ENCODE measurements at places on chromosomes 13 and 19.

GRCh38 chr13:112905619-112905989 is 63.4 kb upstream of the MCF2L start:
- no peak for DNase-seq

GRCh38 chr19:11596156-11596555 is 1.1 kb upstream of the ZNF627 start:
- DNase-seq = no peak

DNA sequence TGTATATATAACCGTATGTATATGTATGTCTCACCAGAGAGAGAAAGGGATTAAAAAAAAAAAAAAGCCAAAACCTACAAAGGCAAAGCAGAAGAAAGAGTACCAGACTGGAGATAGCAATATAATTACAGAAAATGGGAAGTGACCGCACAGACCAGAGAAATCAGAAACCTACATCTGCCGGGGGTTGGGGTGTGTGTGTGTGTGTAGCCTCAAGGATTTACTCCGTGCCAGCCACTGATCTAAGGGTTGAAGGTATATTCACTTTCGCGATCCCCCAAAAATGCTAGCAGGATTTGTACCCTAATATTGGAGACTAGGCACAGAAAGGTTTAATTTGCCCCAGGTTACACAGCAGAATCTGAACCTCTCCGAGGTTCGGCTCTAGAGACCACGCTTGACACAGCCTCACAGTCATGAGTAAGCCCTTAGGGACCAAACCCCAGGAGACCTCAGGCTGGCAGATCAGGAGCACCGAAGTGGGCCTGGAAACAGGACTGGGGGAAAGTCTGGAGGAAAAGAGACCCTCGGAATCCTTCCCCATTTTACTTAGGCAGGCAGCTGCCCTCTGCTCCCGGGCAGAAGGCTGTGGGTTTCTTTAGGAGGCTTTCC is 14.8 kb downstream of the ARL11 start:
- DNase-seq = no peak

- no peak for DNase-seq
These were observed 5.9 kb downstream of the RTBDN start for GRCh38 chr19:12828494-12828893.

DNA sequence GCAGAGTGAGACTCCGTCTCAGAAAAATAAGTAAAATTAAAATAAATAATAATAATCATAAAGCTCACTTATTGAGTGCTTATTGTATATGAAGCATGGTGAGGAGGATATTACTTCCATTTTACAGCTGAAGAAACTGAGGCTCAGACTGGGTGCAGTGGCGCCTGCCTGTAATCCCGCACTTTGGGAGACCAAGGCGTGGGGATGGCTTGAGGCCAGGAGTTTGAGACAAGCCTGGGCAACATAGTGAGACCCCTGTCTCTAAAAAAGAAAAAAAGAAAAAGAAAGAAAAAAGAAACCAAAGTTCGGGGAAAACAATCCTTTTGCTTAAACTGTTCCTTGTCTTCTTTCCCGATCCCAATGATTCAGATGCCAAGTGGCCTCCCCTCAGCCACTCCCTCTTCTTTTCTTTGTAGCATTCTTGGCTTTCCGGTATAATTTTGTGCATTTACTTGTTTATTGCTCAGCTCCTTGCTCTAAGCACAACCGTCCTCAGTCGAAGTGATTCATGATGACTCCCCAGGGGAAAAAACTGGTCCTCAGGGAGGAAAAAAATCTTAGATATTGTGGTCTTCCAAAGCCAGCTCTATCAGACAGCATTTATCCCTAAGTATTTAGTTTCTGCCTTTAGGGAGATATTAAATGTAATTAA is 965 bp upstream of the EIF3G start:
- no peak for DNase-seq

DNA sequence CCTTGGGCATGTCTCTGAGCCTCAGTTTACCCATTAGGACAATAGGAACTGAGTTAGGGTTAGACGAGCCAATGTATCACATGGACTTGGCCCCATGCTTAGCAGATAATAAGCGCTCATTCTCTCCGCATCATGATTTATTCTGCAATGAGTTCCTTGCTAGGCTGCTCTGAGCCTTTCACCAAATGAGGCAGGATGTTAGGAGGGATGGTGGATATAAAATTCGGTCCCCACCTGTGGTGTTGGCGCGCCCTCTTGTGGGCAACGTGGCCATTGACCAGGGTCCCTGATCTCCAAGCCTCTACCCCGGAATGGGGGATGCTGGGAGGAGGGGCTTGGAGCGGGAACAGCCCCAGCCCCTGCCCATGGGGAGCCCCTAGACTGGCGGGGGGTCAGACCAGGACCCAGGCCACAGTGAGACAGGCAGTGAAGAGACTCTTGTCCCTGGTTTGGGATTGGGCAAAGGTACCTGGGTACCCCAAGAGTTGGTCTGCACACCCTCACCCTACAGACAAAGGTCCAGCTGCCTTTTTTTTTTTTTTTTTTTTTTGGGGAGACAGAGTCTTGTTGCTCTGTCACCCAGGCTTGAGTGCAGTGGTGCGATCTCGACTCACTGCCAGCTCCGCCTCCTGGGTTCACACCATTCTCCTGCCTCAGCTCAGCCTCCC is 43.9 kb downstream of the CERS4 start:
- peak; percentile 67 for DNase-seq

- no peak for DNase-seq
These were observed at the start of gene NTF4 for GRCh38 chr19:49064768-49065611. Gene NTF4 (minus strand): TSS chr19:49064818. CDS start chr19:49061997, 2,821 bp downstream.

GRCh38 chr19:12465211-12465610 is 19.4 kb downstream of the ZNF709 start:
- DNase-seq = no peak

- no peak for DNase-seq
These were observed 4.3 kb downstream of the N4BP2L1 start for GRCh38 chr13:32423592-32423991.

DNA sequence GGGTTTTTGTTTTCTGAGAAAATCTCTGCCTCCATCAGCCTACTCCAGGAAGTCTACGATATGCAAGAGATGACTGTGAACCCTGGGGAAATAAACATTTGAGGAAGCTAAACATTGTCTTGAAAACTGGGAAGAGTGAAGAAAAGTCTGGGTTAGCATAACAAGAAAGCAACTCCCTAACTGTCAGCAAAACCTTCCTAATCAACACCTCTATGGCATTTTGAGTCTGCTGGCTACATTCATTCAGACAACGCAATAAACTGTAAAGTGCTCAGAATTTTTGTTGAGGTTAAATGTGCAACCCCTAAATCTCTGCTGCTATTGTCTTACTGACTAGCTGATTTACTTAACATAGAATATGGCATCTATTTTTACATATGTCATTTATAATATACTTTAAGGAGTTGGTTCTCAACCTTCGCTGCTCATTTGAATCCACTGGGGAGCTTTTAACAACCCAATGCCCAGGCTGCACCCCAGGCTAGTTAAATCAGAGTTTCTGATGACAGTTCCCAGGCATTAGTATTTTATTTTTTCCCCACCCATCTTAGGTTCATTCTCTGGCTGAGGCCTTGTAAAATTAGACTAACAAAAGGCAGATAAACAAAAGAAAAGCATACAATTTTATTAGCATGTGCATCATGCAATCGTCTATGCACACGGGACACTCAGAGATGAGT is 45.3 kb upstream of the SERTM1 start:
- DNase-seq = no peak

GRCh38 chr13:46392967-46393366 is 5.9 kb upstream of the RUBCNL start:
- DNase-seq = no peak

DNA sequence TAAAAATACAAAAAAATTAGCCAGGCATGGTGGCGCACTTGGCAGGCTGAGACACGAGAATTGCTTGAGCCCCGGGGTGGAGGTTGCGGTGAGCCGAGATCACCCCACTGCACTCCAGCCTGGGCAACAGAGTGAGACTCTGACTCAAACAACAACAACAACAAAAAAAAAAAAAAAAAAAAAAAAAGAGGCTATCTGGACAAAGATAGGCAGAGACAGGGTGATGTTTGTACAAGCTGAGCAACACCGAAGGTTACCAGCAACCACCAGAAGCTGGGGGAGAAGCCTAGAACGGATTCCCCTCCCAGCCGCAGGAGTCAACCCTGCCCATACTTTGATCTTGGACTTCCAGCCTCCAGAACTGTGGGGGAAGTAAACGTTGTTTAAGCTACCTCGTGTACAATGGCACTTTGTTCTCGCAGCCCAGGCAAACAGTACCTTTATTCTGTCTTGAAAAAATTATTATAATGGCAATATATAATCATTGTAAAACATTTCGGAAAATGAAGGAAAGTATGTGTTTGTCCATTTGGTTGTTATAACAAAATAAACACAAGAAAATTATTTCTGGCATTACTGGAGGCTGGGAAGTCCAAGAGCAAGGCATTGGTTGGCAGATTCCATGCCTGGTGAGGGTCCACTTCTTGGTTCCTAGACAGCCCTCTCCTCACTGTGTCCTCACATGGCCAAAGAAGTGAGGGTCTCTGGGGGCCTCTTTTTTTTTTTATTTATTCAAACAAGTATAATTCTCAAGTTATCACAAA is 39.8 kb upstream of the LATS2 start:
- DNase-seq = no peak

- DNase-seq = no peak
These were observed 3.3 kb upstream of the USP12 start for GRCh38 chr13:27174766-27175455.

DNA sequence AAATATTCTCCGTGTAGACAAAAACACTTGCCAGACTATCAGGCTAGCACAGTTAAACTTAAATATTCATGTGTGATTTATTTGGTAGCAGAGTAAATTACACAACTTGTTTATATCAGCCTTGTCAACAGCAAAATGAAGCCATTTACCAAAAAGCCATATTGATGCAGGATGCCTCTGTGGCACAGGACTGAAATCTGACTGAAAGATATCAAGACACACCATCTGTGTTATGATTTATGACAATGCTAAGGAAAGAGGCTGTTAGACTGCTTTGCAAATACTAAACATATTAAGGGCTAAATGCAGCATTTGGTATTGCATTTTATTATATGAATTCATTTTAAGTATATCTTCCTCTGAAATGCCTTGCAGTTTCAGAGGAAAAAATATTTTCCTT is 44.8 kb upstream of the FNDC3A start:
- DNase-seq = no peak

- DNase-seq = peak; percentile 20
These were observed 5.0 kb upstream of the PTGER1 start for GRCh38 chr19:14479975-14480699.

DNA sequence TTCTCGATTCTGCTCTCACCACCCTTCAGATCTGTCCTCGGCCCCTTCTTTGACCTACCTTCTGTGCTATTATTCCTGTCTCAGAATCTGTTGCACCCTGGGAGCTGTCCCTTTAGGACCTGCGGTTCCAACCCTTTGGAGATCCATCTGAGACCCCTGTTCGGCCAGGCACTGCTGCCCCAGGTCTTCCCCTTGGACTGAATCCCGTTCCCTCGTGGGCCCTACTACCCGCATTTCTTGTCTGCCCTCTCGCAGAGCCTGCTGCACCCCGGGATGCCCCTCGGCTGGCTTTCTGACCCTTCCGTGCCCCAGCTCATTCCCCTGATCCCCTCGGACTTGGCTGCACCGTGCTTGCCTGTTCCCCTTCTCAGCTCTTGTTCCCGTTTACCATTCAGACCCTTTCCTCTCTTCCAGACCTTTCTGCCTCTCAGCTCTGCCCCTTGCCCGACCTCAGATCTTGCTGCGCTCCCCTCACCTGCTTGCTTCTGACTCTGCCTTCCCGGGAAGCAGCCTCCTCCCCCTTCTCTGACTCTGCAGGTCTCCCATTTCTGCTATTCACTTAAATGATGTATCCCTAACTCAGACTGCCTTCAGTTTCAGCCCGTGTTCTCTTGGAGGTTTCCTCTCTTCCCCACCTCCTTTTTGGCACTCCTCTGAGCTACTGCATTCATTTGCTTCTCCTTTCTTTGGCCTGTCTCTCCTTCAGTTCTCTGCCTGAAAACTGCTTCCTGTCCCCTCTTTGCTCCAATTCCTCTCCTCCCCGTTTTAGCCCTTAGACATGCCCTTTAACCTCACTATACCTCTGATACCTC is 1.1 kb downstream of the ARHGAP35 start:
- DNase-seq = no peak

DNA sequence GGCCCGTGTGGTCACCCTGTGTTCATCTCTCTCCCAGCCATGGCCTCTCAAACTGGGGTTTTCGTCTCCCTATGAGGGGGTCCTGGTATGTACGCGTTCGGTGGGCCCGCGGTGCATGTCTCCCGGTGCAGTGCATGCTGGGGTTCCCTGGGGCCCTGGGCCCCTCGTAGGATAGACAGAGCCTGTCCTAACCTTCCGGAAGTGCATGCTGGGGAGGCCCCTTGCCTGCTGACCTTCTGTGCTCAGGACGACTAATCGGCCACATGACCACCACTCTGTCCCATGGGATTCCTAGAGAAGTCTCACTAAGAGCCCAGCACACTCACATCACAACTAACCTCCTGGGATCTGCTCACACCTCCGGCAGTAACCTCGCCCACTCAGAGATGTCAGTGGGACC is 4.9 kb upstream of the USE1 start:
- no peak for DNase-seq

DNA sequence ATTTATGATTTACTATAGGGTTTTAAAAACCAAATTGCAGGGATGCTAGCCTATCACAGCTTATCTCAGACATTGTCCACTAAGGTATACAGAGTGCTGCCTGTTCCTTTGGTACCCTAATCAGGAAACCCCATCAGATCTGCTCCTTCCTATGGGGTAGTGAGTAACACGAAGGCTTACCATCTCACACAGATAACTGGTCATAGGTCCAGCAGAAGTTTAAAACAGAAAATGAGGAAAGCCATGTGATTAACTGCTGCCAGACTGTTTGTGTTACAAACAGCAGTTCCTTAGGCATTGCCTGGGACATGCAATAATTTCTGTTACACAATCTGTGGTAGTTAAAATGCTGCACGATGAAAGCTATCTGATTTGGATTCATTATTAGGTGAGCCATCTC is 53.5 kb upstream of the ALOX5AP start:
- no peak for DNase-seq

GRCh38 chr13:100089465-100090032 is 656 bp downstream of the PCCA start:
- DNase-seq = no peak

DNA sequence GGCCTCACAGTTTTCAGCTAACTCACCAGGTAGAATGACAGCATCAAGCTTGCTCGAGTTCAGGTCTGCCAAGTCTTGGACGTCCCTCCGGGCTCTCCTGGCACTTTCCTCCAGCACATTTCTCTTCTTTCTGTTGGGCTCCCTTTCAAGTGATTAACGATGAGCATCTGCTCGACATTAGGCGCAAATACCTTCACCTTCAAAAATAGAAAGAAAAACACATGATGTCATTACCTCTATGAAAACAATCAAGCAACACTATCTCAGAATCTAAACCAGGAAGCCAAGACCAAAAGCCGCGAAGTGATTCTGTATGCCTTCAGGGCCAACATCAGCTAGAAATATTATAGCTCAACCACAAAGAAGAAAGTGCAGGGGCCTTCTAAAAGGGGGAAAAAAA is 15.4 kb upstream of the CLN5 start:
- no peak for DNase-seq

DNA sequence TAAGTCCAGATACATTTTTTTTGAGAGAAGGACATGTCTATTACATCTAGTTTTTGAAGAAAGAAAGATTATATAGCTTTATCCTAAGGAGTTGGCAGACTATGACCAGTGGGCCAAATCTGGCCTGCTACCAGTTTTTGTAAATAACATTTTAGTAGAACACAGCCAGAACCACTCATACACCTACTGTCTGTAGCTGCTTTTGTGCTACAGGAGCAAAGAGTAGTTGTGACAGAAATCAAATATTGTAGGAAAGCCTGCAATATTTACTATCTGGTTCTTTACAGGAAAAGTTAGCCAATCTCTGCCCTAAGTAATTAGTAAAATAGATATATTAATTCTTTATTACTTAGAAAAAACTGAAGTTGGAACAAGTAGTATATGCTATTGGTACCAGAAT is 17.2 kb downstream of the TDRD3 start:
- DNase-seq = no peak
